Stimulated activated CD8-positive, alpha-beta memory T cell treated with anti-CD3 and anti-CD28 coated beads, Interleukin-15, amount 100 ng/mL, for 24 hours (primary cell): ENCODE measurements at places on chromosomes 16 and 17.

- no peak for DNase-seq
These were observed 2.4 kb upstream of the FBXL16 start for GRCh38 chr16:708019-708418.

DNA sequence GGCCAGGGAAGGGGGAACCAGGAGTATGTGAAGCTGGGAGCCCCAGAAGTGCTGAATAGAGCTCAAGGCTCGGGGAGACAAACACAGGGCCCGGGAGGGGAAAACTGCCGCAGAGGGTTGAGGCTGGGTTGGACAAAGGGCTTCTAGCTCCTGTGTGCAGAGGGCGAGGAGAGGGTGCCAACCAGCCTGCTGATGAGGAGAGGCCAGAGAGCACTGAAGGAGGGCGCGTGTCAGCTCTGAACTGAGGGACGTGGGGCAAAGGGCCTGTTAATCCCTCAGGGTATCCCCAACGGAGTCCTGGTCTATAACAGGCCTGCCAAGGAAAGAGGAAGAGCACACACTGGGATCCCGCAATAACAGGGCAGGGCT lies 151.3 kb downstream of the C16orf78 start:
- DNase-seq, result no peak

- DNase-seq, result no peak
These were observed 9.1 kb downstream of the CTCF start for GRCh38 chr16:67571464-67571863.

- DNase-seq, result no peak
These were observed 56.0 kb upstream of the SMURF2 start for GRCh38 chr17:64718058-64718457.

DNA sequence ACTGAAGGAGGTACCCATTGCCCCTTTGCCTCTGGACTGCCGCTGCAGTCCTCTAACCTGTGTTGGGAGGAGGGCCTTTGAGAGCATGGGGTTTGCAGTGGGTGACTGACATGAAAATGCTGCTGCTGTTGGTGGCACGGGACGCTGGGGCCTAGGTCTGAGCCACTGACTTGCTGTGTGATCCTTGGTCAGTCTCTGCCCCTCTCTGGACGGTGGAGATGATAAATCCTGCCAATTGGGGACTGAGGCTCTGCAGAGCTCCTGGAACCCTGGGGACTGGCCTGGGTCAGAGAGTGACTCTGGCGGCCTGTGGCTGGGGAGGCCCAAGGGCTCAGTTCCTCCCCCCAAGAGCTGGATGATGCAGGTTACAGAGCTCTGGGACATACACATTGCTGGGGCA lies 6.1 kb upstream of the PYDC1 start:
- DNase-seq, result no peak

DNA sequence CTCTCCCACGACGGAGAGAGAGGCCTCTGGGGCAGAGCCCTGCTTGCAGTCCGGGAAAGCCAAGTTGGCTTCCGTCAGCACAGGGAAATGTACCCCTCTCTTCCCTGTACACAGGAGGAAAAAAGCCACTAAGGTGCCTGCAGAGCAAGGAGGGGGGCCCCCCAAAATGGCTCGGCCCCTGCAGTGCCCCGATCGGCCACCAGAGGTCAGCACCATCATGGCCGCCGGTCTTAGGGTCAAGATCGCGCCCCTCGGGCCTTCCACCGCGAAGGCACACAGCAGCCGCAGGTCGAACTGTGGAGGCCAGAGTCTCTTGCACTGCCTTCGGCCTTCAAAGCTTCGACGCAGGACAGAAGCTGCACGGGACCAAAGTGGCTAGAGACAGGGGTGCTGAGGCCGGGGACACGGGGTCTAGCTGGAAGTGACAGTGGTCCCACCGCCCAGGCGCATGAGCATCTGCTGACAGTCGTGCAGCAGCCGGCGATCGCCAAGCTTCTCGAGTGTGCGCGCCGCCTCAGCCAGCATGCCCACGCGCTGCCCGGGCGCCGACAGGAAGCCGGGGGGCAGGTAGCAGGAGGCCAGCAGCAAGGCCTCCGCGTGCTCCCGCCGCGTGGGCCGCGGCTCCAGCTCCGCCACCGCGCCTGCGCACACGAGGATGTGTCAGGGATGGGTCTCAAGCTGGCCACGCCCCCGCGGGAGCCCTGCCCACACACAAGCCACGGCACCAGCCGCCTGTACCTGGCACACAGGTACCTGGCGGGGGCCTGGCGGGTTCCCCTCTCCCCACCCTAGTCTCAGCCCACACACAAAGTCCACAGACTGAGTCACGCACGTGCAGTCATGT lies 24.4 kb downstream of the SREBF1 start:
- DNase-seq, result peak; percentile 52

- no peak for DNase-seq
These were observed 2.5 kb downstream of the AQP8 start for GRCh38 chr16:25219070-25219737.

DNA sequence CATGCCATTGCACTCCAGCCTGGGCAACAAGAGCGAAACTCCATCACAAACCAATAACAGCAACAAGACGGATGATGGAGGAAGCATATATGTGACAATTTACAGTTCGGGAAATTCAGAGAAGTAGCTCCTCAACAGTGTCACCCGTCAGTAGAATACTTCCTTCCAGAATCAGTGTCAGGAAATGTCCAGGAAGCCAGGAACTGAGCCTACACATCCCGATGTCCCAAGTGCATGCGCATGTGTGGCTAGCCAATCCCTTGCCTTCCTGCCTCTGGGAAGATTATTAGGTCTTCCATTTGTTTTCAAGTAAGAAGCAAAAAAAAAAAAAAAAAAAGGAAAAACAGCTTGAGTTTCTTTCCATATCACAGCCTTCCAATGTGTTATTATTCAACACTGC lies 1.4 kb upstream of the PITPNC1 start:
- no peak for DNase-seq

DNA sequence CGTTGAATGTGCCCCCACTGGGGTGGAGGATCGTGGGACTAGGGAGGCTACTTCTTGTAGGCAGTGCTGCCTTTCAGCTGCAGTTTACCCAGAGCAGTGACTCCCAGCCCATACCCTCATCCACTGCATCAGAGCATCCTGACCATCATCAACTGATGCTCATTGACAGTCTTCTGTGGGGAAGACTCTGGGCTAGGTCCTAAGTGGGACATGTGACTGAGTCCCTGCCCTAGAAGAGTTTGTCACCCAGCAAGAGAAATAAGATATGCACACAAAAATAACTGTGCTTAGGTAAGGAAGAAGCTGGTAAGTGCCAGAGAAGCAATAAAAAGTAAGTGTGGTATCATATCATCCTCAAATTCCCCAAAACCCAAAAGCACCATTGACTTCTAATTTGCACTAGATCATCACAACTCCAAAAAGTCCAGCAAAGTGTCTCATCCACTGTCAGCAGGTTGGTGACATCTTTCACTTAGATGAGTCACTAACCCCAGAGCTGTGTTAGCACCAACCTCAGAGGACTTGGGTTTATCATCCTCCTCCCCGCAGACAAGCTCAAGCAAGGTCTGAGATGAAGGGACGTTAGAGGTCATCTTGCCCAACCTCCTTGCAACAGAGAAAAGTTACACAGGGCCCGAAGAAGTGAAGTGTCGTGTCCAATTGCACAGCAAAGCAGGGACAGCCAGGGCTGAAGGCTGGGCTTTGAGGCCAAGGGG lies 99.0 kb downstream of the CCDC182 start:
- no peak for DNase-seq

DNA sequence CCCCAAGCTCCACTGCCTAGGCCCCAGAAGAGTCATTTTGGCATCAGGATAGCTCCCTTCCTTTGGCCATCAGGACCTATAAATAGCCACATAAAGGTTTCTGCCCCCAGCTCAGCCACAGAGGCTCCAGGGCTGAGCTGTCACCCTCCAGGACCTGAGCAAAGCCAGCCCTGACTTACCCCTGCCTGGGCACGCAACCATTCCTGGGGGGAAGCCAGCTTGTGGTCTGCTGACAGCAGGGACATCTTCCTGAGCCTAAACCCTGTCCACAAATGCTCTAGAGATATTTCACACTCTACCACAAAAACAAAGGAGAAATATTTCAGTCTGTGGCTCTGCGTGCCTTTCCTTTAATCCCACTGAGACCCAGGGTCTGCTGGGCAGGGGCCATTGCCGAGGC lies 123.7 kb upstream of the CCL2 start:
- no peak for DNase-seq

DNA sequence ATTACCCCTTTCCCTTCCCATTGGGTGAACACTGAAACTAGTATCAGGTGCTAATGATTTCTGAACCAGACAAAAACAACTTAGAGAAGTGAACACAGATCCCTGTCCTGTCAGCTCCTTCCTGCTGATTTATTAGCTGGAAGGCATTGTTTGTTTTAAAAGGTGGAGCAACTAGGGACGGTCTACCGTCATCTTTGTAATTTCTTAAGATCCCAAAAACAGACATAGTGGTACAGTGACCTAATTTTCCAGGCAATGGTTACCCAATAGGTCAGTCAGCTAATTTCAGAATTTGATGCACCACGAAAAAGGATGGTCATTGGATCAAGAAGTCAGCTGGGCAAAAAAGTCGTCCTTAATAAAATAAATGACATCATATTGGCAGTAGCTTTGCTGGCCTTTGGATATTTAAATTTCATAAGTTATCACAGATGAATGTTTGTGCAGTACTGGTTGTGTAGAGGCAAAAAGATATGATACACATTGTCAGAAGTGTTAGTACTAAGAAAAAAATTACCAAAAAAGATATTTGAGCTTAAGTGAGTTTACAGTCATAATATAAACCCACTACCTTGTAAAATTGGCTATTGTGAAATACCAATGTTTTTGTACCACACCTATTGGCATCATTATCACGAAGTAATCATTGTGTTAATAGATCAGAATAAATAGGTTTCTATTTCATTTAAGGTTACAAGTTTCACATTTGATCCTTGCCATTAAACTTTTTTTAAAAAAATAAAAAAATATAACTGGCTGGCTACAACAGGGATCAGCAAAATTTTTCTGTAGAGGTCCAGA lies 27.2 kb upstream of the KCNJ16 start:
- no peak for DNase-seq

DNA sequence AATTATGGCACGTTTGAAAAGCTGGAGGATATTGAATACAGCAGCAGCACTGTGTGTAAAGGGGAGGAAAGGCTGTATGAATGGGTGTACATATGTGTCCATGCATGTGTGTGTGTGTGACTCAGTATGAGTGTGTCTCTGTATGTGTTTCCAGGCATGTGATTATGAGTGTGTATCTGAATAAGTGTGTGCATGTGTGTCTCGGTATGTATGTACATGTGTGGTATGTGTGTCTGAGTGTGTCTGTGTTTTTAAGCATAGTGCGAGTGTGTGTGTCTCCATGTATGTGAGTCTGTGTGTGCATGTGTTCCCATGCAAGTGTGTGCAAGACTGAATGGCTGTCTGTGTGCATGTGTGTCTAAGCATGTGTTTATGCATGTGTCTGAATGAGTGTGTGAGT lies 259.1 kb upstream of the XYLT1 start:
- DNase-seq, result no peak

- DNase-seq, result no peak
These were observed 82.3 kb downstream of the SSH2 start for GRCh38 chr17:29847527-29848400.

- no peak for DNase-seq
These were observed 2.0 kb downstream of the PPP1R9B start for GRCh38 chr17:50148226-50149090.

DNA sequence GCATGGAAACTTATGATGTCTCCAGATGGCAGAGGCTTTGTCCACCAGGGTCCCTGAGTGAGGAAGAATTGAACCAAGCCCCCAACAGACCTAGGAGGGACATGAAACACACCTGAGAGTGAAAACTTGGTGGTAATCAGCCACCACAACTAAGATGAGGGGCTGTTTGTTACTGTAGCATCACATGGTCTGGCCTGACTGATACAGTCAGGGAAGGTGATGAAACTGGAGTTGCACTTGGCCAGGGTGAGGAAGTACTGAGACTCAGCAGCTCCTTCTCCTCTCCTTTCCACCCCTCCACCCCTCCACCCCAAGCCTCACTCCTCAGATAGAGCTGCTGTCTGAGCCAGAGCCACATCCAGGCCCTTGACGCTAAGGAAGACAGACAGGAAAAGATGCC lies 37.2 kb downstream of the C16orf82 start:
- DNase-seq, result no peak

- no peak for DNase-seq
These were observed 10.5 kb downstream of the FAM83G start for GRCh38 chr17:18993905-18994526.

DNA sequence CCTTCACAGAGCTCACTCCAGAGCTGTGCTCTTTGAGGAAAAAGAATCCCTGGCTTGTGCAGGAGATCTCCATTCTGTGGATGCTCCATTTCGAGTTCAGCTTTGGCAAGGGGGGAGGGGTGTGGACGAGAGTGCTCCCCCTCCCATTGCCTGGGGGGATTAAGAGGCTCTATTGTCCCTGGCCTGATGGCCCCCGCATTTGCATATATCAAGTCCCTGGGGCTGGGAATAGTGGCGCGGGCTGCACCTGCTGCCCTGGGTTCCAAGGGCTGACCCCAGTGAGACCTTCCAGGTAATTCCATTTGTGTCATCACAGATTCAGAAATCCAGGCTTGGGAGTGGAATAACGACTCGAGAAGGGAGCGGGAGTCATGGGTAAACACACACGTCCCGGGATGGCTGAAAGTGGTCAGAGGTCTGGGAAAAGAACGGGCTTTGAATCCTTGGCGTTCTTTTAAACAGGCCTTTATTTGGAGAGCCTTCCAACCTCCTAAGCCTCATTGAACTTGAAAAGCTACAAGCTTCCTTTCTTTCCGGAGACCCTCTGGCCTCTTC lies 479.3 kb downstream of the HS3ST3B1 start:
- no peak for DNase-seq

GRCh38 chr17:22142091-22142490 lies 449.8 kb downstream of the KCNJ18 start:
- DNase-seq, result no peak

- no peak for DNase-seq
These were observed 674 bp downstream of the TOM1L1 start for GRCh38 chr17:54901230-54901822.

DNA sequence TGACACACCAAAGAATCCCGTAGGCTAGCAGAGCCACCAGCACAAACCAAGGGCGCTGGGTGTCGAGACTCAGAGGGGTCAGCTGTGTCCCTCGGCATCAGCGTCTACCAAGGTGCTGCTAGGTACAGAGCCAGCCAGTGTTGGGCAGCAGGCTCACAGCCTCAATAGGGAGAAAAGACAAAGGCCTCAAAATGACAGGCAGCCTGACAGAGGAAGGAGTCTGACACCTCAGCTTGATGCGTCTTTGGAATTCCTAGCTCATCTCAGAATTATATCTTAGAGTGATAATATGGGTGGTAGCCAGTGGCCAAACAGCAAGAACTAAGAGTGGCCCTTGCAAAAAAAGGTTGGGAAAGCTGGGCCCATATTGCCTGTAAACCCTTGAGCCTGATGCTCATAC lies 45.9 kb downstream of the HS3ST3B1 start:
- DNase-seq, result no peak

GRCh38 chr16:17983114-17983513 lies 353.4 kb downstream of the NPIPA8 start:
- DNase-seq, result no peak
